CD4-positive, alpha-beta memory T cell (primary cell): ENCODE measurements at places on chromosomes 13 and 19.

- DNase-seq: no peak
Observed at GRCh38 chr19:57302020-57302465, 18.2 kb upstream of the ZNF543 start.

DNA sequence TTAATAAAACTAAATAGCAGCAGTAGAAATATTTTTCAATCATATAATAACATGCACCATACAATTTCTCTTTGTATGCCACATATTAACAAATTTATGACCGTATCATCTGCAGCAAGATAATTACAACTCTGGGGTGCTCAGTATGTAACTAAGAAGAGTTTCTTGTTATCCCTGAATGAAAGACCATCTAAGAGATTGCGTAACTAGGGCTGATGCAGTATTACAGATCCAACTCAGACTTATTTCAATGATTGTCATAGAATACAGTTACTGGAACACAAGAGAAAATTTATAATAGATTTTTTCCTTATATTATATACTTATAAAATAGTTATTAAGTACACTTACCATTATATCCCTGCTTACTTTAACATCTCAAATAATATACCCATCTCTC is 305.1 kb downstream of the SLITRK1 start:
- DNase-seq: no peak

DNA sequence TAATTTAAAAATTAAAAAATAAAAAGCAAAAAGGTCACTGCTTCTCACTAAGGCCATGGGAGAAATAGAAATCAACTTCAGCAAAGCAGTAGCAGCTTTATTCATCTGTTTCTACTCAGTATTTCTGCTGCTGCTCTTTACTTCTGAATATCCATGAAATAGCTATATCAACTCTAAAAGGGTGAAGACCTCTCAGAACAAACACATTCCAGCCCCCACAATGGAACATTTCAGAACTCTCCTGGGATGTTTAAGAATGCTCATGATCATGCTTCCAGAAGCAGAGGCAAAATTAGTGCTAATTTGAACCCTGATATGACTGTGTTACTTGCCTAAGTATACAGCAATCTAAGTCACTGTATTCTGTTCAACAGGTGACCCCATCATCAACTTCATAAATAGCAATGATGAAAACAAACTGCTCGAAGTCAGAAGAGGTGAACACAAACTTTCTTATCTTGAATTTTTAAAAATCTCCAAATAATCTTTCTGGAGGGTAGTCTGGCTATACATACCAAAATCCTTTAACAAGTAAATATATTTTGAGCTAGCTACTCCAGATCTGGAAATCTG is 29.6 kb upstream of the DOCK9 start:
- no peak for DNase-seq

GRCh38 chr19:34459614-34460013 is 21.9 kb upstream of the WTIP start:
- no peak for DNase-seq

- peak; percentile 71 for DNase-seq
Observed at GRCh38 chr19:53865918-53866864, 1.5 kb upstream of the MYADM start.

DNA sequence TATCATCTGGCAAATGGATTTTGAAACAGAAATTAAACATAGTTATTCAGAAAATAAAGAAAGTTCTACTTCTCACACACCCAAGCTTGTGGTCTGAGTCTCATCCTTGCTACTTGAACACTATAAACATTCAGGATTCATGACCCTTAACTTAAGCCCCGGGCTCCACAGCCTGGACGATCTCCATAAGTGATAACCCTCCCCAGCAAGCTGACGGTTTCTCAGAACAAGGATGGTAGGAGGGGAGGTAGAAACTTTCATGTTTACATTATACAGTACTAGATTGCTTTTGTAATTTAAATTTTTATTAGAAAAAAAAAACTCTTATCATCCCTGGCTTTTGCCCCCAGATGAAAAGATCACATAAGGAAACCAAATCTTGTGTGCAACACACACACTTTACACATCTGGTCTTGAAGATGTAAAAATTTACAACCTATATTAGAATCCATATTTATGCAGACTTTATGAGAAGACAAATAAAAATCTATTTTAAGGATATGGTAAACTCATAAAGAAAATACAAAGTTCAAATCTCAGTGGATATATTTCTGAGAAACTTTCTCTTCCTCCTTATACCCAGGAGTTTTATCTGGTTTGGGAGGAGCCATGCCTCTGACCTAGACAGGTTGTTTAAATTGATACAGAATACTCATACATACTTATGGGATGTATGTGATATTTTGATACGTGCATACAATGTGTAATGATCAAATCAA is 20.0 kb upstream of the ATP12A start:
- no peak for DNase-seq

- DNase-seq: no peak
Observed at GRCh38 chr19:5971714-5972354, 6.1 kb downstream of the RANBP3 start.

GRCh38 chr19:9848762-9849161 is 13.6 kb downstream of the PIN1 start:
- no peak for DNase-seq

DNA sequence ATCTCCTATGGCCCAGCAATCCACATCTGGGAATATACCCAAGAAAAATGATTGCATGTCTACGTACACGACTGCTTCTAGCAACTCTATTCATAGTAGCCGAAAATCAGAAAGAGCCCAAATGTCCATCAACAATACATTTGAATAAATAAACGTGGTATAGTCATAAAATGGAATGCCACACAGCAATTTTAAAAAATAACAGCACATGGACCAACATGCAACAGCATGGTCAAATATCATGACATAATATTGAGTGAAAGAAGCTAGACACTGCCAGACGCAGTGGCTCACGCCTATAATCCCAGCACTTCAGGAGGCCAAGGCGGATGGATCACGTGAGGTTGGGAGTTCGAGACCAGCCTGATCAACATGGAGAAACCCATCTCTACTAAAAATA is 16.3 kb downstream of the TEX101 start:
- DNase-seq: no peak

GRCh38 chr19:43598445-43599240 is 2.2 kb downstream of the ZNF576 start:
- no peak for DNase-seq

DNA sequence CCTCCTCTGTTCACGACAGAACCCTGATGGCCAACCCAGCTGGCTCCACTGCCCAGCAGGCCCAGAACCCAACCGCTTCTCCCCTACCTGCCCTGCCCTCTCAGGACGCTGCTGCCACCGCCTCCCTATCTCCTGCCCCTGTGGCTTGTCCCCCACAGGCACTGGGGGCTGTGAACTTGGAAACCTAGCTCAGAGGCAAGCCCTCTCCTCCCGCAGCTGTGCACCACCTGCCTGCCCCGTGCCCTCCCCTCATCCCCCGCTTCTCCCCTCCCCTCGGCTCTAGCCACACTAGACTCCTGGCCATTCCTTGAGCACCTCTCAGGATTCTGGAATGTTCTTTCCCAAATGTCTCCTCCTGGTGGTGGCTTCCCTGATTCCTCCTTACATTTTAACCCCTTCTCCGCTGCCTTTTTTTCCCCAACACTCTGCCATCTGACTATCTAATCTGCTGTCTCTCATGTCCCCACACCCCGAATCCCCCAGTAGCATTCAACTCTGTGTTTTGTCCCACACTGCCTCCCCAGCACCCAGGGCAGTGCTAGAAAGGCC is 6.7 kb downstream of the NANOS3 start:
- DNase-seq: no peak

GRCh38 chr19:13078897-13079541 is 23.6 kb downstream of the LYL1 start:
- no peak for DNase-seq

DNA sequence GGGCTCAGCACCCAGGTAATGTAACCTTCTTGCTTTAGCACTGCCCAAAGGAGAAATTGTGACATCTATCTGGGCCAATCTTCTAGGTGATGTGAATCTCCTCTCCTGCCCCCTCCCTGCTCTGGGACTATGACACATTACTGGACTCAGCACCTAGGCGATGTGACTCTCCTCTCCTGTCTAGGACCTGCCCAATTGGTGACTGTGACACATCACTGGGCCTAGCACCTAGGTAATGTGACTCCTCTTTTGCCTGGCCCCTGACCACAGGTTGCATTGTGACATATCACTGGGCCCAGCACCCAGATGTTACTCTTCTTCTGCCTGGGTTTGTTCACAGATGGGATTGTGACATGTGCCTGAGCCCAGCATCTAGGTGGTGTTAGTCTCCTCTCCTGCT is 45.0 kb downstream of the ZNF85 start:
- DNase-seq: no peak

- DNase-seq: no peak
Observed at GRCh38 chr13:36354842-36355623, 8.8 kb upstream of the SPART start.

DNA sequence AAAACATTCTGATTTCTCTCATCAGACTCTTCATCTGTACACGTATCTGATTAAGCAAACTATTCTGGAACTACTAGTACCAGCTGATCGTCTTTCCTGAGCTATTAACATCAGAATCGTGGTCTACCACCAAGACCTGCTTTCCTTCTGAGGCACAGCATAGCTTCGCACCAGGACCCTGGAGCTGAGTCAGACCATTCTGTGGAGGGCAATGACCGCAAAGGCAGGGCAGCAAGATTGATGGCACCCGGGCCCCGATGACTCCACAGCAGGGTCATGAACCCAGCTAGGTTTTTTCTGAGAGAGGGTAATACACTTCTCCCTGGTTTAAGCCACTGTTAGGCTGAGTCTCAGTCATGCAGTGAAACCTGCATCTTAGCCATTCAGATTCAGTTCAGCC is 158.7 kb upstream of the GPR12 start:
- DNase-seq: no peak

DNA sequence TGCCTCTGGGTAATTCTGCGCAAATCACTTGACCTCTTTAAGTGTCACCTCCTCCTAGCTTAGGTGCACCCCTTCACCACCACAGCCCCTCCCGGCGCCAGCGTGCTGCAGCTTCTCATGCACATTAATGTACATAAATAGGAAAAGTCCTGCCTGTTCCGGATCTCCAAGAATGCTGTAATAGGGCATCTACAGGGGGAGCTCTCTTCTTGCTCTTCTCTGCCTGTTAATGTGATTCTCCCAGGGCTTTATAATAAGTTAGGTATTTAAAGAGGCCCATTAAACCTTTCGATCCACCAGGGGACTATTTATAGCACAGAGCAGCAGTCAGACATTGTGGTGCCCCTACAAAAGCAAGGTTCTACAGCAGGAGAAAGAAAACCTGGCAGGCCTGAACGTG is 35.3 kb downstream of the SOX1 start:
- DNase-seq: no peak

GRCh38 chr19:50721441-50722137 is 1.6 kb upstream of the CLEC11A start:
- DNase-seq: no peak

DNA sequence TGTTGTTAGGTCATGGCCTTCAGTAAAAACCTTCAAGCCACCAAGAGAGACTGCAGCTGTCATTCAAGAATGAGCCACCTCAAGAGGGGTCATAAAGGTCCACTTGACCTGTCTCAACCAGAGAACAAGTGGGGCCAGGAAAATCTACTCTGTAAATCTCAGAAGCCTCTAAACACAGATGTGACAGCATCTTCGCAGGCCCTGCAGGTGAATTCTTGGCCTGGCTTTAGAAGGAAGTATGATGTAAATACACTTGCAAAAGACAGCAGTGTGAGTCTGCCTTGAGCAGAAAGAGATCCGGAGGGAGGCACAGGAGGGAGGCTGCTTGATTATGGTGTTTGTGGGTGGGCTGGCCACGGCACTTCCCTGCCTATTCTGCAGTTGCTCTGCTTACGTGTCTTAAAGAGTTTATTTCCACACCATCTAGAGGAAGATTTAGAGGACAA is 1082.9 kb downstream of the UQCRFS1 start:
- no peak for DNase-seq

DNA sequence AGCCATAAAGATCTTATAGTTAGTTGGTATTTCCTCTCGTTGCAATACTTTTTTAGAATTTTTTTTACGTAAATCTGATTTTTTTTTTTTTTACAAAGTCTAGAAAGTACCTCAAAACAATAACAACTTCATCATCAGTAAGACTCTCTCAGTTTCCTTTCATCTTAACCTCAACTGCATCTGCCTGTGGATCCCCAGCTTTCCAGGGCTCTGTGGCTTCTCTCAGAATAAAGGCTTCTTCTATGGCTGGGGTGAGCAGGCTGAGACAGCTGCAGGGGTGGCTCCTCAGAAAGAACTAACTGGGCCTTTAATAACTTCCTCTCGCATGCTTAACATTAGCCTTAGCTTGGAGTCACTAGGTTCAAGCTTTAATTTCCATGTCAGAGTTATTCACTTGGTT is 4.2 kb downstream of the ZNF506 start:
- DNase-seq: peak; percentile 79
